ENCODE measurements at places on chromosomes 13 and 19. TPM values are rescaled to one million over a fixed set of nuclear protein-coding genes. Genes with fewer than 3 reads are reported as not detected.

GRCh38 chr13:106522112-106522705 lies 13.3 kb downstream of the EFNB2 start:
- DNase-seq: no peak

The IGFL1 gene
- total RNA-seq: not detected

The YJEFN3 gene
- 0.25 TPM for total RNA-seq

The PDX1 gene
- total RNA-seq: not detected

The DPF1 gene
- total RNA-seq: 5.2 TPM

DNA sequence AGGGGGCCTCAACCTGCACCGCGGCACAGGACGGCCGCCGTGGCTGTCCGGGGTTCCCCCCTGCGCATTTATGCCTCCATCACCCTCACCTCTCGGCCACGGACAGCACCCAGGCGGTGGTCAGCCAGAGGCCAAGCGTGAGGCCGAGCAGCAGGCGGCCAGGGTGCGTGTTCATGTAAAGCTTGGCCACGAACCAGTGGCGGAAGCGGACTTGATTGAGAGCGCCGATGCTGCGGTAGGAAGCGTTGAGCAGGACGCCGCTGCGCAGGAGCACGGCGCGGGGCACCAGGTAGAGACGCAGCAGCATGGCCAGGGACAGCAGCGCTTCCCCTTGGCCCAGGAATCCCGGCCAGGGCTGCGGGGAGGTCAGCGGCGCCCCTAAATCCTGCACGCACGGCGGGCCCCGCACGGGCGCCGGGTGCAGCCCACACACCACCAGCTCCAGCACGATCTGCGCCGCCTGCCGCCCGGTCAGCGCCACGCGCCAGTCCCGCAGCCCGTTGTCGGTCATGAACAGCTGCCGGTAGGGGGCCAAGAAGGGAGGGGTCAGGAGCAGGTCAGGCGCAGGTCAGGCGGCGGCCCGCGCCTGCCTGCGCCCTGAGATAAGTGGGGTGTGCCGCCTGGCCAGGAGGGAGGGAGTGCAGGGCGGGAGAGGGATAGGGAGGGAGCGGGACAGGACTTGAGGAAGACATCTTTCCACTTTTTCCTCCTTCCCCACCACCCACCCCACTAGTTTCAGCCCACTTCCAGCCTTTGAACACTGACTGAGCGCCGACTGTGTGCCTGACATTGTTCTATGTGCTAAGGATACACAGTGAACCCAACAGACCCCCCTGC lies 6.5 kb downstream of the KCNN4 start:
- DNase-seq: peak; percentile 79

The ZNF628 gene
- total RNA-seq: 4.3 TPM

- no peak for DNase-seq
Observed at GRCh38 chr13:104534847-104535246, 1468.6 kb upstream of the SLC10A2 start.

The RAB11B gene
- total RNA-seq: 13.3 TPM

- no peak for DNase-seq
Observed at GRCh38 chr13:108267347-108267746, 2.2 kb upstream of the TNFSF13B start.

The GJB2 gene
- total RNA-seq: 0.11 TPM

The IRS2 gene
- 7.3 TPM for total RNA-seq

- no peak for DNase-seq
Observed at GRCh38 chr19:4378886-4379285, 21.5 kb downstream of the SH3GL1 start.

The GARIN5A gene
- total RNA-seq: not detected

GRCh38 chr19:4058693-4059452 lies 7.8 kb downstream of the ZBTB7A start:
- DNase-seq: peak; percentile 58

DNA sequence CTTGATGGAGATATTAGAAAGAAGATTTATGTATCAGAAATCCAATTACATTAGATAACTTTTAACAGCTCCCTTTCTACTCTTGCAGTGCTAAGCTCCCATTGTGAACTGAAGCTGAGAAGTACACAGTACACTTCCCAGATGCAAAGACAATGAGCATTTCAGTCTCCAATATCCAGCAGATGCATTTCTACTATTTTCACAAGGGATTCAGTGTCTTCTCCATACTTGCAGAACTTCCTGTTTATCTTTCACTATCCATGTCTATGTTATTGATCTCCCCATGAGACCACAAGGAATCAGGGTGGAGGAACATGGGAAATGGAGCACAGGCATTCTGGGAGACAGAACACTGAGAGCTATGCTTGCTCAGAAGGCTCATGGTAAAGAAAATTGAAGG lies 207.5 kb downstream of the ENOX1 start:
- no peak for DNase-seq

- DNase-seq: peak; percentile 92
Observed at GRCh38 chr19:2027361-2027760, 11.8 kb upstream of the BTBD2 start.

The ZNF283 gene
- total RNA-seq: 14.2 TPM

DNA sequence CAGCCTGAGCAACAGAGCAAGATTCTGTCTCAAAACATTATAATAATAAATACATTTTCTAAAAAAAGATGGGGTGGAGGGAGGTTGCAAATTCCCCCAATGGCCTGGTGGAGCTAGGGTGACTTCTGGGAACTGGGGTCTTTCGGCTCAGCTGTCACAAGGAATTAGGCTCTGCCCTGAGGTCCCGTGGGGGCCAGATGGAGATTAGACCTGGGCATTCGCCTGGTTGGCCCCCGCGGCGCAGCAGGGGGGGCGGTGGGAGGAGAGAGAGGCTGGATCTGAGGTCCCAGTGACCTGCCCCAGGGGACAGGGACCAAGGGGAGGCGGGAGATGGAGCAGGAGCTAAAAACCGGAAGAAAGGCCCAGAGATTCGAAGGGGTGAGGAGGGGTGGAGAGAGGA lies 14.8 kb downstream of the FUT6 start:
- no peak for DNase-seq

- DNase-seq: no peak
Observed at GRCh38 chr19:58350001-58350861, 3.1 kb downstream of the A1BG start.

The IGSF23 gene
- not detected for total RNA-seq

The OR7A5 gene
- not detected for total RNA-seq

DNA sequence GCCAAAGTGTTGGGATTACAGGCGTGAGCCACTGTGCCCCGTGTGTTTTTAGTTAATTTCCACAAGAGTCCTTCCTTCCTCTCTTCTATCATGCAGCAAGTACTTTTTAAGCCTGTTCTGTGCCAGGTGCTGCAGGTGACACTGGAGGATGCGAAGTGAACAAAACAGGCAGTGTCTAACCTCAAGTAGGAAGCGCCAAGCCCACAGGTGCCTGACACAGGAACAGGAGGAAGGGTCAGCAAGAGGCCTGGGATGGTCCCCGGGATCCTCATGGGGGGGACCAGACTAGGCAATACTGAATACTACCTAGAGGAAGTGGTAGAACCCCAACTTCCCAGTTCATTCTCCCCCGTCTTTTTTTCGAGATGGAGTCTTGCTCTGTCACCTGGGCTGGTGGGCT lies 1.8 kb upstream of the CALR start:
- no peak for DNase-seq

The ZNF626 gene
- 18.6 TPM for total RNA-seq

The ALOX5AP gene
- total RNA-seq: not detected

The CEACAM20 gene
- not detected for total RNA-seq

- peak; percentile 69 for DNase-seq
Observed at GRCh38 chr19:39845584-39845932, 621 bp downstream of the FBL start.

DNA sequence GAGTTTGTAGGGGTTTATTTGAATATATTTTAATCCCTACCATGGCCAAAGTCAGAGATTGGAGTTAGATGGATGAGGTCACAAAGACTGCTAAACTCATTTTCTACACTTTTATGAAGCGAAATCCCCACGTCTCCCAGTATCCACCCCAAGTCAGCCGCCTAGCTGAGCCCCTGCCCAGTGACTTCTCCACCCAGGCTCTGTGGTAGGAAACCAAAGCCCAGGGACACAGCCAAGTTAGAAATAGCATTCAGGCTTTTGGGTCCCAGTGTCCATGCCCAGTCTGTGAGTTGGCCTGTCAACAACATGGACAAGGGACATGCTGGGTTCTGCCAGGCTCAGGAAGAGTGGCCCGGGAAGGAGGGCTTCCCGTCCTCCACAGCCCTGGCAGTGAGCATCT lies 474.0 kb downstream of the FOXO1 start:
- no peak for DNase-seq

DNA sequence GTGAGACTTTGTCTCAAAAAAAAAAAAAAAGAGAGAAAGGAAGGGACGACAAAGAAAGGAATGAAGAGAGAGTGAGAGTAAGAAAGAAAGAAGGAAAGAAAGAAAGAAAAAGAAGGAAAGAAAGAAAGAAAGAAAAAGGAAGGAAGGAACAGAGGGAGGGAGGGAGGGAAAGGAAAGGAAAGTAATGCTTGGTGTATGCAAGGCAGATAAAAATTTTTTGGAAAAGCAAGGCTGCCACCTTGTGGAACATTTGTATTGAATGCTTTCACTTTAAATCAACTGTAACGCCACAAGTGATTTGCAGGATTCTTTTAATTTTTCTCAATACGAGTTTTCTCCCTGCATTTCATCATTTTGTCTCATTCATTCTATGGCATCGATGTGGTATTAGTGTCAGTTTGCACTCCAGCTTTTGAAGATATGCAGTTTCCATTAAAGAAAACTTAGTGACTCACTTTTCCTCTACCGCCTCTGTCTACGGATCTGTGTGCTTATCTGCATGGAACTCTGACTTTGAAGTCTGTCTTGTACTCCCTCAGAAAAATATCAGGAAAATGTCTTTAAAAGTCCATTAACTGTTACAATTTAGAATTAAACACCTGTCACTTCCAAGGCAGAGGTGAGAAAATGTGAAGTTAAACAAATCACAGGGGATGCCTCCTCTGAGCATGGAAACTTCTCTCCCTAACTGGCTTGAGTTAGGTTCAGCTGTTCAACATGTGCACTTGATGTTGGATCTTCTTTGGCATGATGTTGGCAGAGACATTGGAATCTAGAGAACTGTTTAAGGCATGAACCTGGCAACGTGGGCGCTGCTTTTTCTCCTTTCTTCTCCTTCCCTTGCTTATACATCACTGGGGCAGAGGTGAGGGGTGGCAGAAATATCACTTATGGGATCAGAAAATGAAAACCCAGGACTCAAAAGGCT lies 20.0 kb upstream of the ZDHHC20 start:
- peak; percentile 77 for DNase-seq

DNA sequence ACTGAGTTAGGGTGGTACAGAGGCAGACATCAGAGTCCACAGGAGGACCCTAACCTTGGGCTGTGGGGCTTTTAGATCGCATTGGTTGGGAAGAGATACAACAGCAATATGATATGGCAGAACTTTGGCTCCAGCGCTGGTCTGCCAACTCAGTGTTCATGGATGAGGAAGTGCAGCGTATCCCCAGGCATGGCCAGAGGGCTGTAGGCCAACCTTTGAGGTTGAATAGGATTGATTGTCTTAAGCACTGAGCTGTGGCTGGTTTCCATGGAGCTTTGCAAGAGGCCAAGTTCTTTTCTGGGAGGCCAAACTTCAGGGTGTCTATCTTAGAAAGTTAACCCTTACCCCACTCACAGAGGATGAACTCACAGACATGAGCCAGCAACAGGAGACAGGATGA lies 144.1 kb upstream of the TMTC4 start:
- DNase-seq: no peak

GRCh38 chr13:41345165-41345913 lies 34.3 kb downstream of the NAA16 start:
- DNase-seq: no peak

The PTPRH gene
- 0.43 TPM for total RNA-seq

All from GM23248 (cell line).